Gastroesophageal sphincter (tissue), 4 donors: ENCODE measurements at places on chromosomes 12 and 14. TPM values are rescaled to one million over a fixed set of nuclear protein-coding genes. Genes with fewer than 3 reads are reported as not detected.

The FBLN5 gene
- 156 TPM for total RNA-seq

The CDK2 gene
- total RNA-seq, result 40.0 TPM

The GPR135 gene
- 12.6 TPM for total RNA-seq

The DPY19L2 gene
- total RNA-seq, result 12.3 TPM

The CEBPE gene
- not detected for total RNA-seq

The CLEC9A gene
- not detected for total RNA-seq

The COQ5 gene
- total RNA-seq, result 23.8 TPM

The SMCO2 gene
- not detected for total RNA-seq

The MEG3 gene
- 18.1 TPM for total RNA-seq

The TAS2R46 gene
- 5.8 TPM for total RNA-seq

The APOF gene
- total RNA-seq, result not detected

The BCL2L14 gene
- not detected for total RNA-seq

The ART4 gene
- 0.31 TPM for total RNA-seq

The KCNH3 gene
- 0.31 TPM for total RNA-seq

The MYH6 gene
- not detected for total RNA-seq

The NXPH4 gene
- total RNA-seq, result not detected

The KLRK1 gene
- total RNA-seq, result 0.57 TPM
